ENCODE measurements at places on chromosomes 12 and 14.

GRCh38 chr14:30525833-30526232 lies 33.1 kb upstream of the G2E3 start:
- DNase-seq = no peak

DNA sequence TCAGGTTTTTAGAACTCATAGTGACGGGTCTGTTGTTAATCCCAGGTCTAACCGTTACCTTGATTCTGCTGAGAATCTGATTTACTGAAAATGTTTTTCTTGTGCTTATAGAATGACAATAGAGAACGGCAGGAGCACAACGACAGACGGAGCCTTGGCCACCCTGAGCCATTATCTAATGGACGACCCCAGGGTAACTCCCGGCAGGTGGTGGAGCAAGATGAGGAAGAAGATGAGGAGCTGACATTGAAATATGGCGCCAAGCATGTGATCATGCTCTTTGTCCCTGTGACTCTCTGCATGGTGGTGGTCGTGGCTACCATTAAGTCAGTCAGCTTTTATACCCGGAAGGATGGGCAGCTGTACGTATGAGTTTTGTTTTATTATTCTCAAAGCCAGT lies 34.4 kb downstream of the PSEN1 start:
- no peak for DNase-seq

GRCh38 chr14:61102549-61103466 lies 121.8 kb downstream of the SLC38A6 start:
- DNase-seq = no peak

DNA sequence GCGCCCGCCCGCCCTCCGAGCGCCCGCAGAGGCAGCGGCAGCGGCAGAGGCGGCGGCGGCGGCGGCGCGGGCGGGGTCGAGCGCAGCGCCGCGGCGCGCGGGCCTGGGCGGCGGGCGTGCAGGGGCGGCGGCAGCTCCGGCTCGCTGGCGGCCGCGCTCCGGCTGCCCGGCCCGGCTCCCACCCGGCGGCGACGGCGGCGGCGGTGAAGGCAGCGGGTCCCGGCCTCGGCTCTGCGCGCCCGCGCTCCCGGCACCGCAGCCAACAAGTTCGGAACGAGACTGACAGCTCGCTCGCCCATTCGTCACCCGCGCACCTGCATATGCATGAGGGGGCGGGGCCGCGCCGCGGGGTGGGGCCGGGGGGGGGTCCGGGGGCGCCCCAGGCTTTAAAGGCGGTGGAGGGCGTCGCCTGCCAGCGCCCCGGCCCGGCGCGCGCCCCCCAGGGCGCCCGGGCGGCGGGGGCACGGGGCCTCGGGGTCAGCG lies at the start of gene JAG2:
TSS of gene JAG2 (minus strand) at position 281 of the 483 bp plus-strand sequence. CDS start 356 bp downstream, outside the sequence.
- peak; percentile 73 for DNase-seq

- no peak for DNase-seq
Observed at GRCh38 chr14:65753061-65753460, 340.5 kb downstream of the FUT8 start.

DNA sequence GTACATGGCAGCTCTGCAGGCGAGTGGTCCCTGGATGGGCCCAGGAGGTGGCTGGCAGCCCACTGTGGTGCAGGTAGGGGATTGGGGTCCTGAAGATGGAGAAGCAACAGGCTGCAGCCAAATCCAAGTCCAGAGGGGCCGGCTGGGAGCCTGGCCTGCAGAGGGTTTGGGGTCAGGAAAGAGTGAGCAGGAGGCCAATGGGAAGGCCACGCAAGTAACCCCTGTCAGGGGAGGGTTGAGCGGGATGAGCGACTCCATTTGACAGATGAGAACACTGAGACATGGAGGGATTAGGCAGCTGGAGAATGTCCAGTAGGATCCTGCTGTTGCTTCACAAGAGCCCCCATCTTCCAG lies 136.0 kb downstream of the BCL11B start:
- no peak for DNase-seq

- DNase-seq = no peak
Observed at GRCh38 chr12:5582541-5582940, 150.6 kb downstream of the NTF3 start.

DNA sequence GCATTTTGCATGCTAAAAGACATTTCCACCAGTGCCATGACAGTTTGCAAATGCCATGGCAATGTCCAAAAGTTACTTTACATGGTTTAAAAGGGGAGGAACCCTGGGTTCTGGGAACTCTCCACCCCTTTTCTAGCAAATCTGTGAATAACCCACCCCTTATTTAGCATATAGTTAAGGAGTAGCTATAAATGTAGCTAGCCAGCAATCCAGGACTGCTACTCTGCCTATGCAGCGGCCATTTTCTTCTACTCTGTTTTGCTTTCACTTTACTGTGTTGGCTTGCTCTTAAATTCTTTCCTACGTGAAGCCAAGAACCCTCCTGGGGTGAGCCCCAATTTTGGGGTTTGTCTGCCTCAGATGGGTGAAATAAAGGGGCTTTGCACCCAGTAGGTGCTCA lies 141.0 kb downstream of the PTPN11 start:
- DNase-seq = no peak

GRCh38 chr14:101707068-101707842 lies 54.3 kb upstream of the PPP2R5C start:
- DNase-seq = peak; percentile 76

DNA sequence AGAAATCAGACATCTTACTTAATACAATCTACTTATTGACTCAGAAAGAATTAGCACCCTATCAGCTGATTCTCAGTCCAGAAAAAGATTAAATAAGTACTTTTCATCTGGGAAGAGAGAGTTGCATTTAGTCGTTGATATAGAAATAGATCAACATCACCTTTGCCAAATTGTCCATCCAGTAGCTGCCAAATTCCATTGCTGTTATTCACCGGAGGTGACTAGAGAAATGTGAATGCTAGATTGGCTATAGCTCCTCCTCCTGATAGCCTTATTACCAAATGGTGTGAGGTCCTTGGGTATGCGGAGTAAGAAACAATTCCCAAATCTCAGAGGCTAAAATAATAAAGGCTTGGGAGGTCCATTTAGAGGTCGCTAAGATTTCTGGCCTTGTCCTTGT lies 723.3 kb upstream of the FLRT2 start:
- no peak for DNase-seq

DNA sequence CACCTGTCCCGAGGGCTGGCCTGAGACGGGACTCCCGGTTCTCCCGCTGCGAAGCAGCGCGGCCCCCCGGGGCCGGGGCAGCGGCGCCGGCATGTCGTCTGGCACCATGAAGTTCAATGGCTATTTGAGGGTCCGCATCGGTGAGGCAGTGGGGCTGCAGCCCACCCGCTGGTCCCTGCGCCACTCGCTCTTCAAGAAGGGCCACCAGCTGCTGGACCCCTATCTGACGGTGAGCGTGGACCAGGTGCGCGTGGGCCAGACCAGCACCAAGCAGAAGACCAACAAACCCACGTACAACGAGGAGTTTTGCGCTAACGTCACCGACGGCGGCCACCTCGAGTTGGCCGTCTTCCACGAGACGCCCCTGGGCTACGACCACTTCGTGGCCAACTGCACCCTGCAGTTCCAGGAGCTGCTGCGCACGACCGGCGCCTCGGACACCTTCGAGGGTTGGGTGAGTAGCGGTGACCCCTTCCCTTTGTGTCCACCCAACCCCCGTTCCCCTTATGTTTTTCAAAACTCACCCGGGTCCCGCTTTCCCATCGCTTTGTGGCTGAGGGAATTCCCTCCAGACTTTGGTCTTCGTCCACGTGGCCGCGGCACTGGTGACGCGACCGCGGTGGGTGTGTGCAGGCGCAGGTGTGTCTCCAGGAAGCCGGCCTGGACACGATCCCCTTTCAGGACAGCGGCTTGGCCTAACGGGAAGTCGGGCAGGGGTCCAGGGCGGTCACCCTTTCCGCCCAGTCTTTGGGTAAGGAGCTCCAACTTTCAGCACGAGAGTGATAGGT lies 826 bp downstream of the PRKCH start:
- peak; percentile 61 for DNase-seq

- DNase-seq = no peak
Observed at GRCh38 chr14:96247031-96247430, 9.0 kb upstream of the BDKRB1 start.

DNA sequence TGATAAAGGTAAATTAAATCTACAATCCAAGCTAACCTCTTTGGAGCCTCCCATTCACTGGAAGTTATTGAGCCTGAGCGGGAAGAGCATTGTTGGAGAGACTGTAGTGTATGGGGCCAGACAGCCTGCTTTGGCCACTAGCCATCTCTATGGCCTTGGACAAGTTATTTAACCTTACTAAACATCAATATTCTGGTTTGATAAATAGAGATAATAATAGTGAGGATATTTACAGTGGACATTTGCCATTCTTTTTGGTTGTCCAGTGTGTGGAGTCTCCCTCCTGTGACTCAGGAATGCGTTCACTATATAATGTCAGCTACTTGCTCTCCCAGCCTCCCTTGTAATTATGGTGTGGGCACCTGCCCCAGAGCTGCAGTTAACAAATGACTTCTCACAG lies 216.1 kb downstream of the SLC38A4 start:
- no peak for DNase-seq

GRCh38 chr12:57156701-57157403 lies 9.4 kb upstream of the LRP1-AS start:
- DNase-seq = no peak
